ENCODE measurements at places on chromosomes 12 and 14.

GRCh38 chr14:81269100-81269978 lies 48.6 kb upstream of the GTF2A1 start:
- no peak for DNase-seq

DNA sequence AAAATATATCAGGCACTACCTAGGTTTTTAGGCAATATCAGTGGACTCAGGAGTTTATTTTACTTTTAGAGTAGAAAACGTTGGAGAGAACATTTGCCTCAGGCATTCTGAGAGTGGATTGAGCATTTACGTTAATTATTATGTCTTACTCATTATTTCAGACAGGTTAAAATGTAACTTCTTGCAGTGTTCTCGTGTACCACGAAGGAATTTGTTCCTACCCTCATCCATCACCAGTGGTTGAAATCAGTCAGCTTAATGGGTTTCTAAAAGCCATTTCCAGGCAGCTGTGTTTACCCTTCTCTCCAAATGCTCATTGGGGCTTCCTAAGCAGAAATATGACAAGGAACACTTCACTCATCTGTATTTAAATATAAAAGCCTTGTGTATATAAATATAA lies 9.1 kb upstream of the LDHB start:
- DNase-seq = no peak

DNA sequence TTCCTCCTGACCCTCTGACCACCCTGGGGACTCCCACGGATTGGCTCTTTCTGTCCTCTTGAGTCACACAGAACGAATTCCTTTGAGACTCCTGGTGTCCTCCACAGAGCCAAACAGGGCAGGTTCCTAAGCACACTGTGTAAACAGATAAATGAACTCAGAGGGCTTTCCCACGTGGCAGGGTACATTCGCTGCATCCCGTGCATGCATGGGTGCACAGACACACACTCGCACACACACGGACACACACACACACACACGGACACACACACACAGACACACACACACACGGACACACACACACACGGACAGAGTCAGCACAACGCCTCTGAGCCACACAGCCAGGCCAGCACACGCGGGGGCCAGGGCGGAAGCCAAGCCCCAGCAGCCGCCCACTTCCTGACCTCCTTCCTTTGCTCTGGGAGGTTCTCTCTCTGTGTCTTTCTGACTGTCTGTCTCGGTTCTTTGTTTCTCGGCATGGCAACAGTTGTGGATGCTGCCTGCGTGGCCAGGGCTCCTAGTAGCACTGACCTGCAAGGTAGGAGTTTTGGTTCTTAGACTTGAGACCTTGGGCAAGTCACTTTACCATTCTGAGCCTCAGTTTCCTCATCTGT lies 706 bp downstream of the CRACR2A start:
- DNase-seq = no peak

DNA sequence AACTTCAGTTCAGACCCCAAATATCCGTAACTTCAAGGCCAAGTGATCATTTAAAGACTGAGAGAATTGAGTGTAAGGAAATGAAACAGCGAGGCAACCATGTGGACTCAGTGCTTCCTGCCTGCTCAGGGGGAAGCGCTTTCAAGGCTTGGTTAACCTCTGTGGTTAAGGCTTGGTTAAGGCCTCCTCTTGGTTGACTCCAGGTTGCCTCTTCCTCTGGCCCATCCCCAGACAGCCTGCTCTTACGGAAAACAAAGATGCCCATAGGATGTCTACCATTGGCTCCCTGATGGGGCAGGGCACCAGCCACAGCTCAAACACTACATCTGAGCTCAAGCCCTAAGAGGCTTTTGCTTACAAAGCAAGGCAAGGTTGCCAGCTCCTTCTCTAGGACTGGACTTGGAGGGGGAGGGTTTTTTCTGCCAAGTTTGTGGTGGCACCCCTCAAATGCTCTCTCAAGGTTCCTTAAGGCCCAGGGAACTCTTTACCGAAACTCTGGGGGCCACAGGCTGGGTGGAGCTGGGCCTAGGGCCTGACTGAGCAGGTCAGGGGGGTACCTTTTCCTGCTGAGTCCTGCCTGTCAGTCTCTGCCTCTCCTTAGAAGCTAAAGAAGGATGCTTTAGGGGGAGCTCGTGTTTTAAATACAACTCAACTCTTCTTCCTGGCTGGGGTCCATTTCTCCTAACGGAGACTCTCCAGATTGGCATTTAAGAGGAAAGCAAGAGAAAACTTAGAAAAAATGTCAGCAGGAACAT lies 13.7 kb downstream of the COL2A1 start:
- DNase-seq = no peak

DNA sequence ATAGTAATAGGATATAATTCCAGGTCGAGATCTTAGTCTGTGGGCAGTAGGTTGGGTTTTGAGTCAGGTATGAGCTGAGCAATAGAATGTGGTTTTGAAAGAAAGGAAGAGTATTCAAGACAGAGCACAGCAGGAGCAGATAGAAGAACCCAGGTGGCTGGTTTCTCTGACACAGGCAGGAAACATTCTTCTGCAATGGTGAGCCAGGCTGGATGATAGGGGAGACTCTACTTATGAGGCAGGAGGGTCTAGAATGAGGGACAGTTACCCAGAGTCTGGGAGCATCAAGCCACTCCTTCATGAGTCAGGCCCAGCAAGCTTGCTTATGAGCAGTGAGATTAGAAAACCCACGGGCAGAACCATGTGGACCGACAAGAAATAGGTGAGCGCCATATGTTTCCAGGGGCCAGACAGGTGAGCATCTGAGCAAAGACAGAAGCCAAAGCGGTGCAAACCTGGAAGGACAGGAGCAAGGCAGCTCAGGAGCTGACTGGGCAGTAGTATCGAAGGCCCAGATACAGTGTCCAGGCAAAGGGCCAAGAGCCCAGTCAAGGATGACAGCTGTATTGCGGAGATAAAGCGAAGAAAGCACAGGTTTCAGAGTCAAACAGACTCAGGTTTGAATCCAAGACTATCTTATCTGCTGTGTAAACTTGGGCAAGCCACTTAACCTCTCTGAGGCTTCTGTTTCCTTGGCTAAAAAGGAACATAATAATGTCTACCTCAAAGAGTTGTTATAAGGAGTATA lies 22.5 kb upstream of the PCNX1 start:
- no peak for DNase-seq

GRCh38 chr12:101929365-101930041 lies 52.1 kb downstream of the DRAM1 start:
- DNase-seq = no peak

DNA sequence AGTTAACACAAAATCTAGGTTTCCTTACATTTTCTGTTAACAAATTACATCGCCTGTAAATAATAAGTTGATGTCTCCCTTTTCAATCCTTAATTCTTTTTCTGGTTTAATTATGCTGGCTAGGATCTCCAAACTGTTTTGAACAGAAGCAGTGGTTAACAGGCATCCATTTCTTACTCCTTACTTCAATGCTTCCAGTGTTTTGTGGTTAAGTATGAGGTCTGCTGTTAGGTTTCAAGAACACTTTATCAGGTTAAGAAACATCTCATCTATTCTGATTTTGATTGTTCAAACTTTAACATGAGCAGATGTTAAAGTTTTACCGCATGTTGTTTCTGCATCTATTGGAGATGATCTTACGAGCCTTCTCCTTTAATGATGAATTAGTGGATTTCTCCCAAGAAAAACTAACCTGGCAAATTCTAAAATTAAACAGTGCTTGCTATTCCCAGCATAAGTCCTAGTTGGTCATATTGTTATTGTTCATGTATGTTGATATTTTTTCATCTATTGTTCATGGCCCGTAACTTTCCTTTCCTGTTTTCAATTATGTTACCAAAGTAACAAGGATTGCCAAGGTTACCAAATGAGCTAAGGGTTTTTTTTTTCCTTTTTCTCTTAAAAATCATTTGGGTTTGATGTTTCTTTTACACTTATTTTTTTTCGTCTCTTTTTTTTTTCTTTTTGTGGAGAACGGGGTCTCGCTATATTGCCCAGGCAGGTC lies 33.4 kb downstream of the POLE start:
- no peak for DNase-seq

DNA sequence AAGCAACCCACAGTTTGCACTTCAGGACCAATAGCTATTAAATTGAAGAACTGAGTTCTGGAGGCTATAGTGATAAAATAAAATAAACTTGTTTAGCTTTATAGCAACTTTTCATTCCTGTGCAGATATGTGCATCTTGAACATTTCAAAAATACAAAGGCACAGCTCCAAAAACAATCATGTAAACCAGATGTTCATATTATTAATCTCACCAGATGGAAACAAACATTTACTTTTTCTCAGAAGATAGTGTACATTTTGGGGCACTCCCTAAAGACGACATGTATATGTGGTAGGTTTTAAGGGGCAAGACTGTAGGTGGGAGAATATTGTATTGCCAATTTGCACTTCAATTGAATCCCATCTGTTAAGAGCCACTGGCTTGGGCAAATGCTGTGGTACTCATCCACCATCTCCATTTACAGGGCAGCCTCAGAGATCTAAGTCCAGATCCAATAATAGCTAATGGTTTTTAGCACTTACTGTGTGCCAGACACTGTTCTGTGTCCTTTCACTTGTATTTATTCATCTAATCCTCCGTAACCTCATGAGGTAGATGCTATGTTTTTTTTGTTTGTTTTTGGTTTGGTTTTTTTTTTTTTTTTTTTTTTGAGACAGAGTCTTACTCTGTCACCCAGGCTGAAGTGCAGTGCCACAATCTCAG lies 49.1 kb downstream of the PTGER2 start:
- DNase-seq = no peak

- DNase-seq = no peak
Observed at GRCh38 chr12:105467710-105468366, 137.3 kb downstream of the C12orf75 start.

GRCh38 chr12:101697930-101698799 lies 725 bp downstream of the CHPT1 start:
- no peak for DNase-seq

DNA sequence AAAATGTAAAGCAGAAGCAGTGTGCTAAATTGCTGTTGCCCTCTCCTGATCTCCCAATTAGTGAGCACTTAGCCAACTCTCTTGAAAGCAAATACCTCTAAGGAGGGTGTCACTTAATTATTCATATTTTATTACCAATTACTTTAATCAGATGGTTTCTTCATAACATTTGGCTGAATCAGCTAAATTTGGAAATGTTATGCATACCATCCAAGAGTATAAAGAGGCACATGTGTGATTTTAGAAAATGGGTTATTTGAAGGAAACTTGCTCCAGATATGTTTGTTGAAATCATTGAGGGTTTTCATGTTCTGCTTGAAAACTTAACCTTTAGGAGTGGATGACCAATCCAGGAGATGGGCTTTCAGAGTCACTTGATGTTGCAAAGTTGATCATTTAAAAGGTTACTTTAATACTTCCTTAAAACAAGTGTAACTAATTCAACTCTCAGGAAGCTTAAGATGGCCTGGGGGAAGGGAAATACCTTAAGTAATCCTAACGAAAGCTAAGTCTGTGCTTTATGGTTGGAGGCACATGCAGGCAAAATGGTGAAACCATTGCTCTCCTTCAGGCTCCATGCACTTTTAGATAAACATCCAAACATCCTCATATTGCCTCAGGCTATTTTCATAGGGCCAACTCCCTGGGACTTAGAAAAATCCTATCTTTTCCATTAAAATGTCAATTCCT lies 434.5 kb downstream of the MDGA2 start:
- no peak for DNase-seq
